D721Med (cell line): ENCODE measurements at places on chromosomes 6 and 20.

GRCh38 chr20:57426271-57426689 lies 35.1 kb downstream of the RBM38 start:
- DNase-seq: no peak

DNA sequence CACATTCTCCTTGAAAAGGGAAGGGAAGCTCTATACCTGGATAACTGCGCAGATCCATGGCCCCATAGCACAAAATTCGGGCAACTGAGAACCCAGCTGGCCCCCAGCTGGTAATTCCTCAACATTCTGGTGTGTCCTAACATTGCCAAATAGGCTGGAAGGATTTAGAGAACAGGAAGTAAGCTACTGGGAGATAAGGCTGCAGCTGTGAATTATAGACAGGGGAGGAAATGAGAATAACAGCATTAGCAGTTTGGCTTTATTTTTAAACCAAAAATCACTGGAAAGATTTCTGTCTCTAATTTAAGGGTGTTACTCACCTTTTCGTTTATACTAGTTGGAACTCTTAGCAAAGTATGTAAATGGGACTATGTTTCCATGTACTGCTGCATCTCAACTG lies 97.2 kb downstream of the TULP4 start:
- DNase-seq: no peak

- no peak for DNase-seq
These were observed 76.4 kb downstream of the PHACTR2 start for GRCh38 chr6:143754204-143754603.

- DNase-seq: no peak
These were observed 22.4 kb downstream of the CALHM6 start for GRCh38 chr6:116483616-116484015.

DNA sequence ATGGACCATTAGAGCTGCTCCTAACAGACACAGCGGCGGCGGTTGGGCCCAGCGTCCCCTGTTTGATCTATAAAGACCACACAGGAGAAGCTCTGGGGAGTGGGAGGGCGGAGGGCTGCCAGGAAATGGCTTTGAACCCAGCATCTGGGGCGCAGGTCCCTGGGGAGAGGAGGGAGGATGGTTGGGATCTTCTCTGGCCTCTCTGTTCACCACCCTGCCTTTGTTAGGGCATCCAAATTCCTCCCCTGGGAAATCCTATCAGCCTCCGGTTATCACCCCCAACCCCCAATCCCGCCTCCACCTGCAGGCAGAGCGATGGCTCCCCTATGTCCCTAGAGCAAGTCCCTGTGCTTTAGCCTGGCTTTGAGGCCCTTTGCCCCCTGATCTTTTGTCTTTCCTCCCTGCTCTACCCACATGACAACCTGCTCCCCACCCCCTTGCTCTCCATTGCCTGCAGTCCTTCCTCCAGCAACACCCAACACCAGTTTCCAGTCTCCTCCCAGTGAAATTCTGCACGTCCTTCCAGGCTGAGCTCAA lies 7.1 kb downstream of the XKR7 start:
- DNase-seq: no peak

- no peak for DNase-seq
These were observed 11.3 kb upstream of the ADGB start for GRCh38 chr6:146587459-146587858.

DNA sequence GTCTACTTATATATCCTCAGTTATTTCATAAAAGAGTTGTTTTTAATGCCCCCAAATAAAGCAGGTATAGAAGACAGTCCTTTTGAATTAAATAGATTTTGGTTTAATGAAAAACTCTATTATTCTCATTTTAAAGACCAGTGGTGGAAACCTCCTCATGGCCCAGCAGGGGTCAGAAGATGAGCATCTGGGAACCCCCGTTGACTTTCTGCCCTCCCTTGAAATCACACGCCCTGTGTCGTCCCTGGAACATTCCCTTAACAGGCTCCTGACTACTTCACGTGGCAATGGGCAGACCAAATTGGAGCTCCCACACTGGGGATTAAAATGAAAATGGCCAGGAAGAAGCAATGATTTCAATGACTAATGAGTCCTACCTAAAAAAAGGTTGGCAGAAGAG lies 220.9 kb downstream of the KIF16B start:
- no peak for DNase-seq

- DNase-seq: peak; percentile 69
These were observed at the start of gene MICAL1 for GRCh38 chr6:109455437-109456110. MICAL1 (minus strand) TSS chr6:109455772; CDS start chr6:109454196, 1,576 bp downstream.

DNA sequence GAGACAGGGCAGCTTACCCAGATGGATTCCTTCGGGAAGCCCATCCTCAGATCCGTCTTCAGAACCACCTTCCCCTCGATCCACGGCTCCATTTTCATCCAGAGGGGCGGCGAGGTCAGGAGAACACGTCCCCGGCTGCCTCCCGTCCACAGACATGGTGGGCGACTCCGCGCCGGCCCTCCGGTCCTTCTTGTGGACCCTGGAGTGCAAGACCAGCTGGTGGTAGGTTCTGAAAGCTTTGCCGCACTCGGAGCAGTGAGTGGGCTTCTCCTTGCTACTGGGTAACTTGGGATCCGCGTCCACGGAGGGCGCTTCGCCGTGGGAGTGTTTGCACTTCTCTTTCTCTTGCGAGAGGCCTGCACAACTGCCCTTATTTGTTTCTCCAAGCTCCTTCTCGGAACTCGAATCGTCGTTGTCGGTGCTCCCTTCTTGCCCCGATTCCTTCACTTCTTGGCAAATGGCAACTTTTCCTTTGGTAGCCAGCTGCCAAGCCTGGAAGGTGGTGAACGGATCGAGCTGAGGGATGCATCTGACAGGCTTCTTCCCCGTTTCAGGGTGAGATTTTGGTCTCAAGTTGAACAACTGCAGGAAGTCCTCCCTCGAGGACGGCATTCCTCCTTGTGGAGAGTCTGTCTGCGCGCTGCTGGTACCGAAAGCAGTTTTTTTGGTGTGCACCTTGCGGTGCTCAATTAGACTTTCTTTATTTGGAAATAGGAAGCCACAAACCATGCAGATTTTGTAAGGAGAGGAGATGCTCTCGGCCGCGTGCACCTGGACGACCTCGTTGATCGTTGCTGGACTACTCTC lies 12.0 kb downstream of the ZNF217 start:
- DNase-seq: no peak

GRCh38 chr6:44594481-44594880 lies 207.0 kb downstream of the CDC5L start:
- DNase-seq: no peak

DNA sequence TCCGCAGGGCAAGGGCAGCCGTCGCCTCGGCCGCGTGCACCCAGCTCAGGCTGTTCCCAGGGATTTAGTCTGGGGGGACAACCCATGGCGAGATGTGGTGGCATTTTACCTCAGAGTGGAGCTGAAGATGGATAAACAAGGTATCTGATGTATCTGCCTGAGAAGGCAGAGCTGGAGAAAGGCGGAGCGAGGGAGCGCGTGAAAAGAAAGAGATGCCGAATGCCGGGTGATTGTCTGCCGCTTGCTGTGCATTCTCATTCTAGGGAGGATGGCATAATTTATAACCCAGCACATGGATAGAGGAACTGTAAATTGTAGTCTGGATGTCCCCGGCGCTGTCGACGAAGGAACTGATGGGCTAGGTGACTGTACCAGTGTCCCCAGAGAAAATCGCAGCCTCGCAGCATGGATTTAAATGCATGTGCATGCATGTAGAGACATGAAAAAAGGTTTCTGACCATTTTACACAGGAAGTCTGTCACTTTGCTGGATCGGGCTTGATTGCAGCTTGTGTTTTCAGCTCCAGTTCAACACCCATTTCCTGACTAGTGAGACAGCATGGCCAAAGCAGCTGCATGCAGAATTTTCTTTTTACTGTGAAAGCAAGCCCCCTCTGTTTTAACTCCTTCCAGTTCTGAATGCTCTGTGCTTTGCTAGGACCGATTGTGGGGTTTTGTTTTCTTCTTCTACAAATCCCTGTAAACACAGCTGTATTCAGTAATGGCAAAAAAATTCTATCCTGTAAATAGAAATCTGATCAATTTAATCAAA lies 149.7 kb downstream of the PRL start:
- DNase-seq: no peak

GRCh38 chr6:163806755-163807499 lies 392.4 kb downstream of the QKI start:
- no peak for DNase-seq

DNA sequence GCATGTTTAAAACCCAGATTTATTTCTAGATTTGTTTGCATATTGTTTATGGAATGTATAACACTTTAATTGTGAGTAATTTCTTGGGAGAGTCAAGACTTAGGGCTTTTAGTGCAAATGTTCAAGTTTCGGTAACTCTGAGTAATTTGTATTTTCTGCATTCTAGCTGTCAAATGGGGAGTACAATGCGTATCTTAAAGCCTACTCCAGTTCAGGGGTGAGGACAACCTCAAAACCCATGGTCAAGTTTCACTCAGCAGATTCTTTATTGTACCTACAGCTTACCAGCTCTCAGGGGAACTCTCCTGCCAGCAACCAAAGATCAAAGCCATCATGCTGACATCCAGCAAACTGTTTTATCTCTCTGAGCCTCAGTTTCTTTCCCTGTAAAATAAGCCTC lies 458.6 kb upstream of the JARID2 start:
- DNase-seq: no peak

- DNase-seq: no peak
These were observed 142.4 kb downstream of the ISM1 start for GRCh38 chr20:13363473-13363872.

GRCh38 chr6:85124472-85125354 lies 325.2 kb upstream of the NT5E start:
- no peak for DNase-seq

- no peak for DNase-seq
These were observed 214.3 kb upstream of the MARCKS start for GRCh38 chr6:113642714-113643406.

- DNase-seq: no peak
These were observed 333.3 kb upstream of the ZFP64 start for GRCh38 chr20:52524861-52525260.

- no peak for DNase-seq
These were observed 4.4 kb upstream of the CST3 start for GRCh38 chr20:23641936-23642751.

DNA sequence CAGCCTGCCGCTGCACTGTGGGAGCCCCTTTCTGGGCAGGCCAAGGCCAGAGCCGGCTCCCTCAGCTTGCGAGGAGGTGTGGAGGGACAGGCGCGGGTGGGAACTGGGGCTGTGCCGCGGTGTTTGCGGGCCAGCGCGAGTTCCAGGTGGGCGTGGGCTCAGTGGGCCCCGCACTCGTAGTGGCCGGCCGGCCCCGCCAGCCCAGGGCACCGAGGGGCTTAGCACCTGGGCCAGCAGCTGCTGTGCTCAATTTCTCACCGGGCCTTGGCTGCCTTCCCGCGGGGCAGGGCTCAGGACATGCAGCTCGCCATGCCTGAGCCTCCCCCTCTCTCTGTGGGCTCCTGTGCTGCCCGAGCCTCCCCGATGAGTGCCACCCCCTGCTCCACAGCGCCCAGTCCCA lies 388.1 kb downstream of the PHF3 start:
- DNase-seq: no peak

- DNase-seq: no peak
These were observed 1.7 kb upstream of the MYLK2 start for GRCh38 chr20:31817461-31817860.

DNA sequence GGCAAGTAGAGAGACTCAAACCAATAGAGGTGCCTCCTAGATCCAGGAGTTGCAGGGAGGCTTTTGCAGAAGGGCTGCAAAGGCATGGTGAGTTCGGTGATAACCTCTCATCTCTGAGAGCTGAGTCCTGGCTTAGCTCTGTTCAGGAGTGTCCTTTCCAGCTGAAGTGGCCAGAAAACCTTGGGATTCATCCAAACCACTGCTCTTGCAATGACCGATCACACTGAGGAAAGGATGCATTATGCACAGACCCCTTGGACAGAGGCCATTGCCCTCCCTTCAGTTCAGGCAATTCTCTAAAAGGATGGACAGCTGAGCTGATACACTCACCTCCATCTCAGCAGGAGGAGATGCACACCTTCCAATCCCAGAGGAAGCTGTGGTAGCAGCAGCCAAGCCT lies 158.8 kb upstream of the ENPP5 start:
- DNase-seq: no peak
